Activated CD8-positive, alpha-beta T cell treated with anti-CD3 and anti-CD28 coated beads for 36 hours (primary cell): ENCODE measurements at places on chromosomes 5 and 9. TPM values are rescaled to one million over a fixed set of nuclear protein-coding genes. Genes with fewer than 3 reads are reported as not detected.
A peak's percentile ranks its signal among the peaks of the same experiment; 100 is the strongest.

INSL4 gene
- total RNA-seq, result not detected

NSUN2 gene
- 110 TPM for total RNA-seq

SNCAIP gene
- not detected for total RNA-seq

POLK gene
- total RNA-seq, result 29.5 TPM

B4GALT7 gene
- 21.9 TPM for total RNA-seq

CFAP157 gene
- 0.11 TPM for total RNA-seq

DNA sequence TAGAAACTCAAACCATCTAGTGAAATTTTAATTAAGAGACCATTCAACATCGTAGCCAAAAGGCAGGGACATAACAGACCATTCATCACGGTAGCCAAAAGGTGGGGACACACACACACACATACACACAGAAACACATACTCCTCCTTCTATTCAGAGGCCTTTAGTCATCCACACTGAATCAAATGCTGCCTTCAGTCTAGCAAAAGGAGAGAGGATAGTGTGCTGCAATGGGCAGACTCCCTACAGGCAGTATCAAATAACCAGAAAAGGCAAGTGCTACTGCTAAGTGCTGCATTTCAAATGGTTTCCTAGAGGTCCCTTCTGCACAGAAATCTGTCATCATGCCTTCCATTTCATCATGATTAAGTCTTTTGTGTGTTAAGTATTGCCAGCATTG is 303.9 kb downstream of the TRIM32 start:
- no peak for DNase-seq

DNA sequence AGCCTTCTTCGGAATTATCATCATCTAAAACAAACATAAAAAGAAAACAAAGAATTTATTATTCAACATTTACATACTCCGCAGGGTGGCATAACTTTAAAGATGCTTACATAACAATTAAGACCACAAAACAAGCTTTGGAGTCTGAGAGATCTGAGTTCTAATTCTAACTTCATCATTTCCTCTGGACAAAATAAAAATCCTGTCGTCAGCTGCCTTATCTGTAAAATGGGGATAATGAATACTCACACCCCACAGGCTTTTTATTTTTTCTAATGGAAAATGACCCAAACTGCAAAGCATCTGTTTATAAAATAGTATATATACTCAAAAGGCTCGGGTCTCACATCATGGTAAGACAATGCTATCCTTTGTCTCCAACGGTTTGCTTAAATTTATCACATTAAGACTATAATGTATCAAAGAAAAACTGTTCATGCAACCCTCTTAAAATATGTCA is 4.3 kb downstream of the ARRDC3 start:
- no peak for DNase-seq

- DNase-seq, result no peak
Observed at GRCh38 chr9:124302921-124303320, 45.2 kb downstream of the NEK6 start.

DNA sequence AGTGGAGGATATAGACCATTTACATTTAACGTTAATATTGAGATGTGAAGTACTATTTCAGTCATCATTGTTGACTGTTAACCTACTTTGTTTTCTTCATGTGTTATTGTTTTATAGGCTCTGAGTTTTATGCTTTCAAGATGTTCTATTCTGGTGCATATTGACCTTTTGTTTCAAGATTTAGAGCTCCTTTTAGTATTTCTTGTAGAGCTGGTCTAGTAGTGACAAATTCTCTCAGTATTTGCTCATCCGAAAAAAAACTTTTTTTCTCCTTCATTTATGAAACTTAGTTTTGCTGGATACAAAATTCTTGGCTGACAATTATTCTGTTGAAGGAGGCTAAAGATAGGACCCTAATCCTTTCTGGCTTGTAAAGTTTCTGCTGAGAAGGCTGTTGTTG is 91.3 kb downstream of the INVS start:
- DNase-seq, result no peak

GRCh38 chr5:126274763-126275125 is 148.5 kb upstream of the GRAMD2B start:
- no peak for DNase-seq

- no peak for DNase-seq
Observed at GRCh38 chr5:140150201-140150600, 24.5 kb downstream of the IGIP start.

- DNase-seq, result peak; percentile 22
Observed at GRCh38 chr5:157689942-157690689, 18.8 kb downstream of the C5orf52 start.

DNA sequence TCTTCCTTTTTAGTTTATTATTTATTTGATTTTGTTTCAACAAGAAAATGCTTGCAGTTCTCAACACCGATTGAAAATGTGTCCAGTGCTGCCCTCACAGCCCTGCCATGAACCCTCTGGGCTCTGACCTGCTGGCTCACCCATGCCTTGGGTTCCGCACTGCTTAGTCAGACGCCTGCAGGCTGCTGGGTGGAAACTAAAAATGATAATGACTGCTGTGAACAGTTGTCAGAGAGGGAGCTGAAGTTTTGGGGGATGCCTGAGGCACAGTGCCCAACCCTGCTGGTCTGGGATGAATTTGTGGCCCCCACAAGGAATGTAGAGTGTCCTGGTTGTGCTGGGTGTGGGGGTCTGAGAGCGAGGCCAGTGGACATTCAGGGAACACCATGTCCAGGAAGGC is 22.2 kb upstream of the CFAP157 start:
- DNase-seq, result no peak

GRCh38 chr9:1606253-1606652 is 408.9 kb upstream of the SMARCA2 start:
- DNase-seq, result no peak

GRCh38 chr9:103981912-103982311 is 112.2 kb upstream of the SMC2 start:
- DNase-seq, result no peak

GRCh38 chr5:24916863-24917262 is 272.1 kb upstream of the CDH10 start:
- no peak for DNase-seq

DNA sequence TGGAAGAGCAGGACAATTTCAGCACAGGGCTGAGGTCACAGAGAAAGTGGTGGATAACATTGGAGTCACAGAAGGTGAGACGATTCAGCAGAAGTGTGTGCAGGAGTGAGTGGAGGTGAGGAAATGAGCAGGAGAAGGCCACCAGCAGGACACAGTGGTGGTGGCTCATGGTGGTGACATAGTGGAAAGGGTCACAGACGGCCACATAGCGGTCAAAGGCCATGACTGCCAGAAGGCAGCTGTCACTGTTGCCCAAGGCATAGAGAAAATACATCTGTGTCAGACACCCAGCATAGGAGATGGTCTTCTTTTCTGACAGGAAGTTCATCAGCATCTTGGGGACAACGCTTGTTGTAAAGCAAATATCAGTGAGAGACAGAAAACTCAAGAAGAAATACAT is 15.0 kb downstream of the OR1N2 start:
- DNase-seq, result no peak

DNA sequence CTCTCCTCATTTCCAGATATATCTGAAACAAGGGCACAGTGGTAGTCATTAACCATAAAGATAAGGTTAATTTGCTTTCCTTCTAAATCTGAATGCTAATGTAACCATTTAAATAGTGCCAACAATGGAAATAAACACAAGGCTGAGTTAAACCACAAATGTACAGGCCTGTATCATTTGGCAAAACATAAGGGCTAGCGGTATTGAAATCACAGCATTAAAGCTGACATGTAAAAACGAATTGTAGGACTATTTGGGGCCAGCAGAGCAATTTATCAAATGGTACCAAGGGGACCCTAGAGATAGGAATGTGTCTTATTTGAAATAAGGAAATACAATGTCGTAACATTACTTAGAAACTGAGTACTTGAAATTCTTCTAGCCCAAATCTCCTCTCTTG is 247.5 kb upstream of the RPS23 start:
- no peak for DNase-seq

DNA sequence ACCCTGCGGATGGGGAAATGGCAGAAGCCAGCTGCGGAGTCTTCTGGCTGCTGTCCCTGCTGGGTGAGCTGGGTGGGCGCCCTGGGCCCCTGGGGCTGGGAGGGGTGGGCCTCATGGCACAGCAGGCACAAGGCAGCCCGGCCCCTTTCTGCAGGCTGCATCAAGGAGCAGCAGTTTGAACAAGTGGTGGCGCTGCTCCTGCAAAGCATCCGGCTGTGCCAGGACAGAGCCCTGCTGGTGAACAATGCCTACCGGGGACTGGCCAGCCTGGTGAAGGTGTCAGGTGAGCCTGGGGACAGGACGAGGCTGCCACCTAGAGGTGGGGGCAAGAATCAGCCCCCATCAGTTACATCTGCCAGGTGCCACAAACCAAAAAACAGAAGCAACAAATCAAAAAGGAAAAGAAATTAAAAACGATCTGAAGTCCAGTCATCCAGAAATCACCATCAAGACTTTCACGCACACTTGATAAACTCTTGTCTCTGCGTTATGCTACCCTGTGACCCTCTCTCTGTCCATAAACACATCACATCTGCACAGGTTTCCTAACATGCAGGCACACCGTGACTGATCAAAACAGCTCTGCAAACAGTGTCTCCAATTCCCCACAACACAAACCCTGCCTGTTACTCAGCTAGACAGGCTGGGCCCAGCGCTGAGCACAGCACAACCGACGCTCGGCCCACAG is 13.9 kb downstream of the REXO4 start:
- peak; percentile 63 for DNase-seq

GRCh38 chr5:28468166-28468565 is 1429.8 kb upstream of the CDH9 start:
- no peak for DNase-seq

DNA sequence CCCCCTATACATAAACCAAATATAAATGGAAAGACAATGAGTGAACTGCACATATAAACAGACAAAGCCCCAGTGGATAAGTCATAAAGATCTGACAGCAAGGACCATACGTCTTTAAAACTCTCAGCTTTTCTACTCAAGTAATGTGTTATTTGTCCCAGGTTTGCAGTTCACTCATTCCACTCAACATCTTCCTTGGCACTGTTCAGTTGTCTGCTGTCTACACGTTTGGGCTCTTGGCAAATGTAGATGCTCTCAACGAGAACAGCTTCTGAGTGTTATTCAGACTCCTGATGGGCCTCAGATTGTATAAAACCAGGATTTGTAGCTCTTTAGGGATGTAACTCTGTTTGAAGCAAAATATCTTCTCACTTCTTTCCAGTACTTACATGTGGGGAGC is 198.2 kb upstream of the SEMA6A start:
- no peak for DNase-seq
